ENCODE measurements at places on chromosomes 2 and 18.

DNA sequence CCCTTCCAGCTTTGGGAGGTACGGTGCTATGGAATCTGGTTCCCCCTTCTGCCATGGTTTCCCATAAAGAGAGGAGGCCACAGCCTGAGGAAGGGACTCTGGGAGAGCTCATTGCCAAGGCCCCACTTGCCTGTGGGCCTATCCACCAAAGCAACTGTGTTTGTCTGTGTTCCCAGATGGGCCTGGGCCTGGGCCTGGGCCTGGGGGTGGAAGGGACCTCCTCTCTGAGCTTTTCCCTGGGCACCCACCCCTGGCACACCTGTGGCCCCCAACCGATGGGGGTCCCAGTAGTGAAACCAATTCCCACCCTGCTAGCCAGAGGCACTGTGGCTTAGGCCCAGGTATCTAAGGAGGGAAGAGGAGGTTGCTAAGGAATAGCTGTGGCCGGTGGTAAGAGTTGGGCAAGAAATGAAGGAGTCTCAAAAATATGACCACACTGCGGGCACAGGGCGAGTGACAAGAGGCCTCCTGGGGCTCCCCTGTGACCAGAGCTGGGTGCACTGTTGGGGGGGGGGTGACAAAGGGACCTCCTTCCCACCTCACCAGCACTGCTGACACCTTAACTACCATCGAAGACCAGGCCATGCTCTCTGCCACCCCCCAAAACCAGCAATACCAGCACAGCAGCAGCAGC, 4.9 kb upstream of the DUSP2 start:
- DNase-seq: no peak

GRCh38 chr18:49971462-49971861, 158.1 kb upstream of the ACAA2 start:
- DNase-seq: no peak

GRCh38 chr2:149926149-149926548, 338.6 kb upstream of the MMADHC start:
- no peak for DNase-seq

DNA sequence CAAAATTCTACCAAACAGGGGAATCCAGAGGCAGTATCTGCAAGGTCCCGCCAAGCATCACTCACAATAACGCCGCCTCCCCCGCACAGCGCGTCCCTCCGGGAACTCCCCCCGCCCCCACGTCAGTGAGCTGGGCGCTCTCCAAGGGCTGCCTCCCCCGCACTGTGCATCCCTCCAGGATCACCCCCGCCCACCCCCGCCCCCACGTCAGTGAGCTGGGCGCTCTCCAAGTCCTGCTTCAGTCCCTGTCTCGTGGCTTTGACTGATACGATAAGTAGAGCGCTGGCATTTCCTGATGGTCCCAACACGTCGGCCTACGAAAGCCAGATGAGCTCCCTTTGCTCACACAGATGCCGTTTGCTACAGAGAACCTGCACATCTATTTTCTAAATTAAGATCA, 130.7 kb upstream of the TPO start:
- no peak for DNase-seq

DNA sequence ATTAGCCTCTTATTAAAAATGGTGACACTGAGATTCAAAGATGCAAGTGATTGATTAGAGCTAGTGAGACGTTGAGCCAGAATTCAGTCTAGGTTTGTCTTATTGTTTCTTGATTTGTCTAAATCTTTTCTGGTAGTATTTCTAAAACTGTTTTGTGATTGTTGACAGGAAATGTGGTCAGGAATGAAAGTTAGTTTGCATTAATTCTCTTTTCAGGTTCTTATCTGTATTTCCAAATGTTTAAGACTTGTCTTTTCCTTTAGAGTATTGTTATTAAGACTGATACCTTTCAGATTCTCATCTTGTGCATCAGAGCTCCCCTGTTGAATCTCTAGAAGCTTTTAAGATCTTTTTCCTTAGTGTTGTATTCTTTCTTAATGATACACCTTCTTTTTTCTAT, 89.3 kb downstream of the MBD5 start:
- DNase-seq: no peak

DNA sequence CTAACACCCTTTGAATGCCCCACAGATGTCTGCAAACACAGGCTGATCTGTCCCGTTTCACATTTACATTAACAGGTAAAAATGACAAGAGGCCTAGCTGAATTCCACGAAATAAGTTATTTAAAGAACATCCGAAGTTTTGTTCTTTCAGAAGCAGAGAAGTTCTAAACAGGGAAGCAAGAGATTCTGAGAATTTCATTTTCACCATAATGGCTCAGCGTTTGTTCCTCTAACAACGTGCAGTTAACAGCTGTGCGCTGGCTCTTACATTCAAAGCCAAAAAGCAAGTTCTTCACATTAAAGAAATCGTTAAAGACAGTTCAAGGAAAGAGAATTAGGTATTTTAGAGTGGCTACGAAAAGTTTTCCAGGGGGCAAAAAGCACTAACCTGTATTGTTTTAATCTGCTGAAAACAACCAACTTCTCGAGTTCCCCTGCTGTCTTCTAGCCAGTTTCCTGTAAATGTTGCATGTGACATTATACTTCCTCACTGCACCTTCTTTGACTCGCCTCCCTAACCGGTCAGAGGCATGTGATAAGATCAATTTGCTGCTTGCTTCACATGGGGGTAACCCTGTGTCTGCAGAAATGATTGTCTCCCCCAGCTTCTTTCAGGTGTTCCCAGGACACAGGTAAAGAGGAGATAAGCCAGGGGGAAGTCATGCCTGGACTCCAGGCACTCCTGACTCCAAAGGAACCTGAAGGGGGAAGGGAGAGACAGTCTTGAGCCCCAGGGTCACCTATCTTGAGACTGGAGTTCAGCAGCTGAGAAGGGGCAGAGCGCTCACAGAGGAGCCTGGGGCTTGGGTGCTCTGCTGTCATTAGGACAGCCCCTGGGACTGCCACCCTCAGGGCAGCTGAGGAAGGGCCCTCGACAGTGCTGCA, 36.8 kb upstream of the WIPF1 start:
- DNase-seq: peak; percentile 15

DNA sequence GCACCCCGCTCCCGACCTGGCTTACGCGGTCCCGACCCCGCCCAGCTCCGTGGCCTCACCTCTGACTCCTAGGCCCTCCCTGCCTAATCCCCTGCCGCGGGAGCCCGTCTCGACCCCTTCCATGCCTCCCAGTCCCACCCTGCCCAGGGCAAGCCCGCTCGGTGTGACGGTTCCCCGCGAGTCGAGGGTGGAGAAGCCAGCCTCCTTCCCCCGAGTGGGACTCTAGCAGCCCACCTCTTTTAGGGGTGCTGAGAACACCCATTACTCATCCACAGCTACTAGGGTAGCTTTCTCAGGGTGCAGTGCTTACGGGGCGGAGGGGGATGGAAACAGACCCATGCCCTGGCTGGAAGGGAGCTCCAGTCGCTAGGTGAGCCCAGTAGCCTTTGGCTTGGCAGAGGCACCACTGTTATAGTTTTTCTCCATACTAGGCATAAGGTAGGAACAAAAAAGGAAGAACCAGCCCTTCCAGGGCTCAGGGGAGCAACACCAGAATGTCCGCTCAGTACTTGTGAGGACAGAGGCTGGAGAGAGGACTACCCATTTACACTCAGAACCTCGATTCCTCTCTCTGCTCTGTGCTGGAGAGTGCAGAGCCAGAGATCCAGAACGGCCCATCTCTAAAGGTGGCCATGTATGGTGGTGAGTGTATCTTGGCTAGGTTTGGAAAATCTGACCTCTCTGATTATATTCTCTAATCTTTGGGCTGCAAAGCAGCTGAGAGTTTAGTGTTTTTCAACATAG, 606 bp downstream of the AGBL5 start:
- no peak for DNase-seq

- DNase-seq: no peak
These were observed 154.1 kb upstream of the SH3BP4 start for GRCh38 chr2:234797566-234798250.

GRCh38 chr2:179263015-179263414, 1.6 kb downstream of the SESTD1 start:
- DNase-seq: no peak

- DNase-seq: no peak
These were observed 9.0 kb upstream of the SCN9A start for GRCh38 chr2:166384774-166385173.

GRCh38 chr18:57881818-57882413, 78.8 kb upstream of the ATP8B1 start:
- DNase-seq: peak; percentile 42

DNA sequence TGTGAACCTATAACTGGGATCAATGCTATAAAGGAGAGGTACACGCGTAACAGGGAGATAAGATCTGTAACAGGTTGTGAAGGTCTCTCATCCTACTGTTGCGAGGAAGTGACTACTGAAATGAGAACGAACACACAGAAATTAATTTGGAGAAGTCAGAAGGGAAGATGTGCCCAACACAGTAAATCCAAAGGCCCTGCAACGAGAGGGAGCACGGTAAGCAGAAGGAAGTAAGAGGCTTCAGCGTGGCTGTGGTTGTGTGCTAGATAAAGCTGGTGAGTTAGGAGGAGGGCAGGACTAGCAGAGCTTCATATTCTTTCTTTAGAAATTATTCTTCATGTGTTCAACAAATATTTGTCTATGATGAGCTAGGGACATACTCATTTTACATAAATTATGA, 2.5 kb upstream of the ATG16L1 start:
- no peak for DNase-seq

DNA sequence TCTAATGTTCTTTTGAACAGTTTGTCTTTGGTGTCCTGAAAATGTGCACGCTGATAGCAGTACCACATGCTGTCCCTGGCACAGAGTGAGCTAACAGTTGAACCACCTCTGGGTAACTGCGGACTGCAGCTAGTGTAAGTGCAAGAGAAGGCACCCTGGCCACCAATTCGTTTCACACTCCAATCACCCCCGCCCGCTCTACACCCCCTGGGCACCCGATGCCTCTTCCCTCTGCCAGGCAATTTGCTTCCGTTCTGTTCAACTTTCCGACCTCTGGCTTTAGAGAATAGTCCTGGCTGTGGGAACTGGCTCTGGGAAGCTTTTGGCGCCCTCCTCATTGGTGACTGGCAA, 1.4 kb downstream of the DOCK10 start:
- peak; percentile 13 for DNase-seq

- DNase-seq: no peak
These were observed 20.2 kb downstream of the INPP4A start for GRCh38 chr2:98464772-98465310.

DNA sequence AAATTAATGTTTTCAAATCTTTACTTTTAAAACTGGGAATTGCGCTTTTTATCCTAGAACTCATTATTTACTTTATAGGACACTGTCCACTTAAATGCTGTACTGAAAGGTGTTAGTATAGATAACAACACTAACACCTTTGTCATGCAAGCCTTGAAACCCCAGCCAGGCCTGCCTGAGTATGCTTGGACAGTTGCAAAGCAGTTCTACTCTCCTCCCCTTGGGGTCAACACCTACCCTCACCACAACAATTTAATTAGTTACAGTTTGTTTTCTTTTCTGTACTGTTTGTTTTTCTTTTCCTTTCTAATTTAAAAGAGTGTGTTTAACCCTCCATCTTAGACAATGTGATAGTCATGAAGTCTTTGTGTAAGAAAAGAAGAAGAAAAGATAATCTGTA, 18.9 kb upstream of the FAM98A start:
- no peak for DNase-seq
